ENCODE measurements at places on chromosomes 2 and 18. TPM values are rescaled to one million over a fixed set of nuclear protein-coding genes. Genes with fewer than 3 reads are reported as not detected.
A peak's percentile ranks its signal among the peaks of the same experiment; 100 is the strongest.

DNA sequence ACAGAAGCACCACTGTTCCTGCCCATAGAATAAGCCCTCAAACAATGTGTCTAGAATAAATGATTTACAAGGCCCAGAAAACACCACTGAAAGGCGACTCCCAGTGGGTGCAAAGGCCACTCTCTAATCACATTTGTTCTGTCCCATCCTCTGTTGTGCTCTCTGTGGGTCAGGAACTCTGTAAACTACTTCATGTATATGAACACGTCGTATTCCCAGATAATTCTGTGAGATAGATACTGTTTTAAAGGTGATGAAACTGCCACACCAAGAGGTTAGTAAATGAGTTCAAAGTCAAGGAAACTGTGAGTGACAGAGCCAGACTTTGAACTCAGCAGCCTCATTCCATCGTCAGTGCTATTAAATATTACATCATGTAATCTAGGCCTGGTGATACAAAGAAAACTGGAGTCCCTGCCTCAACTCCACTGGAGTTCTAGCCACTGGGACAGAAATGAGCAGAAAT lies 269.7 kb upstream of the DCC start:
- no peak overlapping the region for H3K27ac ChIP-seq
- no peak for DNase-seq
- H3K36me3 ChIP-seq: no peaks in the 10 kb centered on the region
- no peaks in the 10 kb centered on the region for H3K4me1 ChIP-seq
- H3K4me3 ChIP-seq: no peak overlapping the region
- no peaks in the 10 kb centered on the region for H3K27me3 ChIP-seq

DNA sequence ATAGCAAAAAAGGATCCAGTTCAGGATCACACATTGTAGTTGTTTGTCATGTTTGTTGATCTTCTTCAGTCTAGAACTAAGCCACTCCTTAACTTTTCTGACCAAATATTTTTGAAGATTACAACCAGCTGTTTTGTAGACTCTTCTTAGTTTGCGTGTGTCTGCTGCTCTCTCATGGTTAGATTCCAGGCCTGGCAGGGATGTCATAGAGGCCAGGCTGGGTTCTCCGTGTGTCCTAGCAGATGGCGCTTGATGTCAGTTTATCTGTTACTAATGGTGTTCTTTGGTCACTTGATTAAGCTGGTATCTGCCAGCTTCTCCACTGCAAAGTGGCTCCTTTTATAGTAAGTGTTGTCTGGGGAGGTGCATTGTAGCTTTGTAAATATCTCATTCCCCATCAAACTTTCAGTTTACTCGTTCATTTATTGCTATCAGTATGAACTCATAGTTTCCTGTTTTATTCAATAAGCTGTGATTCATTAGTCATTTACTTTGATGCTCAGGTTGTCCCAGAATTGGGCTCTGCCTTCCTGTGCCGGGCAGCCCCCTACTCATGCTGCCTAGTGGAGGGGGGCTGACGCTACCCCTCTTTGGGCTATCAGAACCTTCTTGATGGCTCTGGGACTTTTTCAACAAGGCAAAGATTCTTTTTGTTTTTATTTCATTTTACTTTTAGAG lies 42.1 kb downstream of the GRHL1 start:
- no peak overlapping the region for H3K4me3 ChIP-seq
- H3K27me3 ChIP-seq: no peaks in the 10 kb centered on the region
- DNase-seq: no peak
- peak overlapping the region; percentile 68 for H3K27ac ChIP-seq
- H3K36me3 ChIP-seq: no peaks in the 10 kb centered on the region

RIT2 gene
- total RNA-seq: not detected

CYTIP gene
- total RNA-seq: 12.5 TPM

DNA sequence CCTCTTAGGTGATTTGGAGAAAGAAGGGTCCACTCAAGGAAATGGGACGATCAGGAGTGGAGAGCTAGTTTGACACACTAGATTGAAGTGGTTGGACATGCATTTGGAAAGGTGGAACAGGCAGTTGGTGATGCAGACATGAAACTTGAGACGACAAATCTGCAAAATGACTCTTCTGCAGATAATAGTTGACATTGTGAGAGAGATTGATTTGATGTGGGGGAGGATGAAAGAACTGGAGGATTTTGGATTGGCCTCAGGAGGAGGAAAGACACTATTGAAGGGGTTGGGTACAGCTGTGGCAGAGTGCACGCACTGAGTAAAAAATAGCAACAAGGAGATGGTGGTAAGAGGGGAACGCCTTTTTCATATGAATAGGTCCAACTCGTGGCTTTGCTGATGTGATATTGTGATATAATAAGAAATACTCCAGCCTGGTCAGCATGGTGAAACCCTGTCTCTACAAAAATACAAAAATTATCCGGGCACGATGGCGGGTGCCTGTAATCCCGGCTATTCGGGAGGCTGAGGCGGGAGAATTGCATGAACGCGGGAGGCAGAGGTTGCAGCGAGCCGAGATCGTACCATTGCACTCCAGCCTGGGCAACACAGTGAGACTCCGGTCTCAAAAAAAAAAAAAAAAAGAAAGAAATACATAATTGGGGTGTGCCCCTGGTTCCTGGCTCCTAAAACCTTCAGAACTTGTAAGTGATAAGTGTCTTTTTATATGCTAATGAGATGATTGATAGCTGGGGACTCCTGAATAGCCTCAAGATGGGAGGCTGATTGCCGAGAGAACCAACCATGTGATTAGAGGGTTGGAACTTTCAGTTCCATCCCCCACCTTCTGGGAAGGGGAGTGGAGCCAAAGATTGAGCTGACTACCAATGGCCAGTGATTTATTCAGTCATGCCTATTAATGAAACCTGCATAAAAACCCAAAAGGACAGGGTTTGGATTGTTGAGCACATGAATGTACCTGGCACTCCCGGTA lies 9.7 kb downstream of the TTLL4 start:
- no peaks in the 10 kb centered on the region for H3K36me3 ChIP-seq
- H3K27me3 ChIP-seq: no peaks in the 10 kb centered on the region
- peaks cover 25% of the 10 kb centered on the region for H3K4me1 ChIP-seq
- H3K4me3 ChIP-seq: no peak overlapping the region

DNA sequence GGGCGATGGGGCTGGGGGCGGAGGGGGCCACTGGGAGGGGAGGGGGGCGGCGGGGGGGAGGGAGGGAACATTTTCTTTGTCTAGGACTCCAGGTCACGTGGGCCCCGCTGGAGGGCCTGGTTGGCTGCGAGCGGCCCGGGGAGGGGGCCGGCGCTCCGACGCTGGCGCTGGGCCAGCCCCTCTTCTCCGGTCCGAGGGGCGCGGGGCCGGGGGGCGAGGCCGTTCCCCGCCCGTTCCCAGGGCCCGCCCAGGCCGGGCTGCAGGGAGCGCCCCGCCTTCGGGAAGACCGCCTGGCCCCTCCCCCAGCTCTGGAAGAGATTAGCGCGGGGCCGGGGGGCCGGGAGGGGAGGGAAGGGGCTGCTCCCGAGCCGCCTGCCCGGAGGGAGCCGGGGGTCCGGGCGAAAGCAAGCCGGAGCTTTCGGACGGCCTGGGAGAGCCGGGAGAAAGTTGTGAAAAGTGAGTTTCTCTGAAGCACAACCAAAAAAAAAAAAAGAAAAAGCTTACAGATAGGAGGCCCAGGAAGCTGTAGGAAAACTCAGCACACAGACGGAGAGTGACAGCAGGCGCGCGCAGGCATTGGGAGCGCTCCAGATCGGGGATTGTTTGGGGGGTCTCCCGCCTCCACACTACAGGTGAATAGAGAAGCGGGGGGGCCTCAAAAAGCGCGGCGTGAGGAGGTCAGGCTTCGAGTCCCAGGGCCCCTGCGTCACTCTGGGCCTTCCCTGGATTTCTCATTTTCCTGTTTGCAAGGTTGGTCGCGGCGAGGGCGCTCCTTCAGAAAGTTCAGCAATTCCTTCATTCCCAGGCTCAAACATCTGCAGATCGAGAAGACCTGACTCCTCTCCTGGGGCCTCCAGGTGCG lies 84.1 kb upstream of the POMC start:
- H3K27me3 ChIP-seq: no peaks in the 10 kb centered on the region
- no peak for DNase-seq
- peaks cover 8% of the 10 kb centered on the region for H3K36me3 ChIP-seq
- peaks cover 25% of the 10 kb centered on the region for H3K4me1 ChIP-seq

SKOR2 gene
- total RNA-seq: not detected

RASGRP3 gene
- total RNA-seq: 4.2 TPM
